ENCODE measurements at places on chromosomes 3 and 15. TPM values are rescaled to one million over a fixed set of nuclear protein-coding genes. Genes with fewer than 3 reads are reported as not detected.

Gene CGGBP1
- 62.9 TPM for total RNA-seq

Gene IL5RA
- 0.99 TPM for total RNA-seq

Gene CPN2
- total RNA-seq, result not detected

- no peak for DNase-seq
These were observed 24.4 kb upstream of the CYP11A1 start for GRCh38 chr15:74391582-74392450.

DNA sequence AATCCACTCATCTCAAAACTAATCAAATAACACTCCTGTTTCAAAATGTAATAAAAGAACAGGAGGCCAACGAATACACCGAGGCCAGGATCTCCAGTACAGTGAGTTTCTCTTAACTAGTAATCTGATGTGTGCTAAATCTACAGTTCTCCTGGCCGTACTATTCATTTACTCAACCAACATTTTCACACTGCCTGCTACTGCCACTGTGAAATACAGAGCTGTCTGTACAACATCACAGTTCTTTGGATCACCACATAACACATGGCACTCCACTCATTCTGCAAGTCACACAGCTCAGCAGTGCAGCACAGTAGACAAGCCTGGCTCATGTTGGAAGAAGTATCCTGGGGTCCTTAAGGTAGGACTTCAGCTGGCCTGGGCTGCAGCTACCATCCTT, 21.9 kb downstream of the RIOX2 start:
- DNase-seq, result no peak

DNA sequence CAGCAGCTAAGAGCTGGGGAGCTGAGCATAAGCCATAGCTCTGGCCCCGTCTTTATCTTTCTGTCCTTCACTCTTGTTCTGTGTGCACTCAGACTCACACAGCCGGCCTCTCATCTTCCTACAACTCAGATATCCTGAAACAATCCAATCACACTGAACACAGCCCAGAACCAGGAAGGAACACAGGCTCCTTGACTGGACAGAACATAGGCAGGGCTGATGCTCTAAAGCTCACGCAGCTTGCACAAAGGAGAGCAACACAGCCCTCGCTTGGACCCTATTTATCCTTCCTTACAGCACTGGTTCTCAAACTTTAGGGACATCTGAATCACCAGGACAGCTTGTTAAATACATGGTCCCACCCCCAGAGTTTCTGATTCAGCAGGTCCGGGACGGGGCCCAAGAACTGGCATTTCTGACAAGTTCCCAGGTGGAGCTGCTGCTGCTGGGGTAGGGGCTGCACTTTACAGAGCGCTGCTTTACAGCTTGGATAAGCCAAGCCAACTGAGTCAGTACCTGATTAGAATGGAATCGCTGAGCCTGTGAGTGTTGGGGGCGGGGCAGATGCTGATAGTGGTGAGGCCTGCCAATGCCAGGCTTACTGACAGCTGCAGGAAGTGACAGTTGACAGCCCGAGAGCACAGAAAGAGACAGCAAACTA, 65.1 kb downstream of the MRPL46 start:
- no peak for DNase-seq

DNA sequence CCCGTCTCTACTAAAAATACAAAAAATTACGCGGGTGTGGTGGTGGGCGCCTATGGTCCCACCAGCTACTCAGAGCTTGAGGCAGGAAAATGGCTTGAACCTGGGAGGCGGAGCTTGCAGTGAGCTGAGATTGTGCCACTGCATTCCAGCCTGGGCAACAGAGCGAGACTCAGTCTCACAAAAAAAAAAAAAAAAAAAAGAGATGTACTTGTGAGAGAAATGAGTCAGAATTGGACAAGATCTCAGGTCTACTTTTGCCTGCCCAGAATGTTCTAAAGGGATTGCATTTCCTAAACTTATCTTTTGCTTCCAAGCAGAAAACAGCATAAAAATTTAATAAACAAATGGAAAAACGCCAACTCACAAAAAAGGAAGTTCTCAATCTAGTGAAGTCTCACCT, 167.5 kb downstream of the NR2F2 start:
- DNase-seq, result no peak

- no peak for DNase-seq
These were observed 428.5 kb upstream of the SEMA6D start for GRCh38 chr15:47288794-47289193.

GRCh38 chr15:68371160-68371559, 60.8 kb downstream of the ITGA11 start:
- no peak for DNase-seq
